Activated T-cell treated with anti-CD3 and anti-CD28 coated beads for 48 hours (primary cell): ENCODE measurements at places on chromosomes 7 and 10.

DNA sequence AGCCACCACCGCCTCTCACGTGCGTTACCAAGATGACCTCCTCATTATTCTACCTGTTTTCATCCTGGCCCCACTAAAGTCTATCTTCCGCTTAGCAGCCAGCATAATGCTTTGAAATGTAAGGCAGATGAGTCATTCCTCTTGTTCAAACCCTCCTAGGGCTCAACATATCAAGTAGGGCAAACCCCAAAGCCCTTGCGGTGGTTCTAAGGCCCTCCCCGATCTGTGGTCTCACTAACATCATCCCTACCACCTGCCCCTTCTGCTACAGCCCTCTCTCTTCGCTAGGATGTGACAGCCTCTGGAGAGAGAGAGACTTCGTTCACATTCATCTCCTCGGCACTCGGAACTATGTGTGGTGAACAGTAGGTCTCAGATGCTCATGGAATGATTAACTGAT lies 94.8 kb downstream of the SVIL start:
- DNase-seq: no peak

DNA sequence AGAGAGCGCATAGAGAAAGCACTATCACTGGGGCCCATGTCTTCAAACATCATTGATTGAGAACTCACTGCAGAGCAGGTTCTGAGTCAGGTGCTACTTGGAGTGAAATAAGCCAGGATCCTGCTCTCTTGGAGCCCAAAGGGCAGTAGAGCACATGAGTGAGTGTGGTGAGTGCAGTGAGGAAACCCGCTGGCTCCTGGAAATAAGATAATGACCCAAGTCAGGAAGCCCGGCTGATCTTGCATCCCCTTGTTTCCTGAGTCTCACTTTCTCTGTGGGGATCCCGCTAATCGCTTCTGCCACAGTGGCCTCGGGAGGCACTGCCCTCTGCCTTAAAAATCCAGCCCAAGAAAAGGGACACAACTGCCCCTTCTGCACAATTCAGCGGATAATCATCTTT lies 7.1 kb upstream of the FAM107B start:
- DNase-seq: no peak

GRCh38 chr7:141641876-141642275 lies 60.1 kb downstream of the DENND11 start:
- DNase-seq: no peak

- peak; percentile 6 for DNase-seq
Observed at GRCh38 chr10:84237199-84238051, 3.9 kb downstream of the LRIT1 start.

GRCh38 chr7:111741811-111742240 lies 179.5 kb upstream of the IMMP2L start:
- DNase-seq: peak; percentile 8

- DNase-seq: no peak
Observed at GRCh38 chr7:152667958-152668357, 8.0 kb downstream of the XRCC2 start.

DNA sequence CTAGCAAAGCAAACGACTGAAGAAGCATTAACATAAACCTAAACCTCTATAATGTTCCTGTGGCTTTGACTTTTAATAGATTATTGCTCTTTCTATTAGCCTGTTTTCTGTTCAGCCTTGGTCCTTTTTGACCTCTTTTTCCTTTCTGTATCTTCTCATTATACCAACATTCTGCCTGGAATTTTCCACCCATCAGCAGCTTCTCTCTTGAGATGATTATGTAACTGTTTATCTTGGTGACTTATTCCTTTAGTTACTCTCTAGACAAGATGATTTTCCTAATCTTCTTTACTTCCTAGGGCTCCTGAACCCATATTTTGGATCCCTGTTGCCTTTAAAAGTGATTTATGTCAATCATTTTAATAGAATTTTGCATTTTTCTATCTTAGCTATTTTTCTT lies 81.1 kb downstream of the MYO3A start:
- DNase-seq: no peak

- DNase-seq: no peak
Observed at GRCh38 chr10:88809621-88810020, 7.1 kb downstream of the LIPM start.

GRCh38 chr7:5526100-5526905 lies 102.7 kb upstream of the TNRC18 start:
- peak; percentile 39 for DNase-seq
